ENCODE measurements at places on chromosomes 16 and 17.

- DNase-seq: no peak
Observed at GRCh38 chr17:49495842-49496182, 719 bp downstream of the NGFR start.

DNA sequence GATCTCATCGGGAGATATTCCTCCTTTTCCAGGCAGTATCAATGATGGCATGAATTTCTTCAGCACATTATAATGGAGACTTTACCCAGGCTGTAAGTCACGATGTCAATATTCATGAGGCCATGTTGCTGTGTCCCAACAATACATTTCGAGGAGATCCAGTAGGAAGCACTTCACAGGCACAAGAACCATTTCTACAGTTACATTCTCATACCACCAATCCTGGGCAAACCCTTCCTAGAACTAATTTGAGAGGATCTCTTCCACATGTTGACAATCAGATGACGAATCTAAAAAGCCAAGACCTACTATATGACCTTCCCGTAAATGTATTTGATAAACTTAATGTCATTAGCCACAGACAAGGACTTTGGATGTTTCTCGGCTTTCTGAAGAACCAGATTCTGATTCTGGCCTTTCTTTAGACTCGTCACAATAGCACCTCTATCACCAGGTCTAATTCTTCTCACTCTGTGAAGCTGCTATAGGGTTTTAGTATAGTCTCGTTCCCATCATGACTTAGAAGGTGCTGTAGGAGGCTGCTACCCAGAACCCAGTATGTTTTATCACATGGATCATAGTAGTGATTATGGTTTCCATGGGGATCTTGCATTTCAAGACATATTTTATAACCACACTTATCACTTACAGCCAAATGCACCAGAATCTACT, 40.2 kb downstream of the C16orf87 start:
- no peak for DNase-seq

- DNase-seq: no peak
Observed at GRCh38 chr17:48733632-48734328, 5.2 kb upstream of the HOXB13 start.

DNA sequence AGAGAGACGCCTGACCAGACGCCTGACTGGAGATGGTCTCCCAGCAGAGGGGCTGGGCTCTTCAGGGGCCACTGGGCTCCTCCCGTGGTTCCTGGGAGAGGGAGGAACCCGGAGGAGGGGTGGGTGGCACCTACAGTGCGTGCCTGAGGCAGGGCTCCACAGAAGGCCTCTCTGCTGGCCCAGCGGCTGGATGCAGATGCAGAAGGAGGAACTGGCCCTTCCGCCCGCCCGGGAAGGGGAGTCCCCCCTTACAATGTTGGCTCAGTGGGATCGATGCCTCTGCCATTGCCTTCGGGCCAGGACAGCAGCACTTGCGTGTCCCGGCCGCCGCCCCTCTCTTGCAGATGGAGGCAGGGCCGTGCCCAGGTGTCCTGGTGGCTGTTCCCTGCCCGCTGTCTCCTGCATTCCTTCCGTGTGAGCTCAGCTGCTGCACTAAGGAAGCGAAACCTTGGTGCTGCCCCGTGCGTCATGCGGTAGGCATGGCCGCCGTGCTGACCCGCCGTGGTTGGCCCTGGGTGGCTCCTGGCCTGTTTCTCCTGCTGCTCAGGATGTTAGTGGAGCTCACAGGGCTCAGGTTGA, 15.1 kb downstream of the BAIAP2 start:
- DNase-seq: no peak

DNA sequence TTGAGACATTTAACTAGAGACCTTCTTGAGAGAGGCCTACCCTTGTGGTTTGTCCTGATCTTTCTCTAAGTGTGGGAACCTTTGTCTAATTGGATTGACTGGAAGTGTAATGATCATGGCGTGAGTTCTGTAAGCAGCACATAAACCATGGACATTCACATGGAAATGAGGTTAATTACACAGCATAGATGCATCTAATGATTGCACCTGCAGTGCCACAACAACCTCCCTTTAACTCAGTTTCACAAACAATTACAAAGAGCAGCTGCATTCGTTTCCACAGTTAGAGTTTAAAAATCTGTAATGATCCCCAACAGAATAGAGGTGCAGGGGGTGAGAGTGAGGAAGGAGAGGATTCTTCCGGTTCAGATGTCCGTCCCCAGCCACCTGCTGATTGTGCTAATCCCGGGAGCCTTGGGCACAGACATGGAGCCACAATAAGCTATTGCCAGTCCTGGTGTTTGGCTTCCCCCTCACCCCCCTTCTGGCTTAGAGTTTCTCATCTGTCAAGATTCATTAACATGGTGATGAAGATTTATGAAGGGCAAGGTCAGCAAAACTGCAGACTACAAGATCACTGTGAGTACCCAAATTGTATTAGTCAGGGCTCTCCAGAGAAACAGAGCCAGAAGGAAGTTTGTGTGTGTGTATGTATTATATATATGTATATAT, 659.2 kb upstream of the SOX9 start:
- peak; percentile 65 for DNase-seq

DNA sequence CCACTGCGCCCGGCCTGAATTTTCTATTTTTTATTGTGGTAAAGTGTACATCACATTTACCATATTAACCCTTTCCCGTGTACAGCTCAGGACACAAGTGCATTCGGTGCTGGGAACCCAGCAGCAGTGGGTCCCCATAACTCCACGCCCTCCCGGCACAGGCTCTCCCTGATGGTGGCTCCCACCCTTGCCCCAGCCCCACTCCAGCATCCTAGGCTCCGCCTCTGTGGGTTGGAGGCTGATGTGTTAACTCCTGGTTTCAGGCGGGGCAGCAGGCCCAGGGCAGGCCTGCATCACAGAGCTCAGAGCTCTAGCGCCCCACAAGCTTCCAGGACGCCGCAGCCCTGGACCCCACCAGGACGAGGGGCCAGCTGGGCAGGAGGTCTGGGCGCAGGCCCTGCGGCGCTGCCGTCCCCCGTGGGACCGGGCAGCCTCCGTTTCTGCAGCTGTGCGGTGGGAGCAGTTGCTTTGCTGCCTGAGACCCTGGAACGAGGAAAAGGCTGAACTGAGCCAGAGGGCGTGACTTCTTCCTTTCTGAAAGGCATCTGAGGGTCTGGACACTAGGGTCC, 19.6 kb downstream of the ZFPM1 start:
- no peak for DNase-seq

DNA sequence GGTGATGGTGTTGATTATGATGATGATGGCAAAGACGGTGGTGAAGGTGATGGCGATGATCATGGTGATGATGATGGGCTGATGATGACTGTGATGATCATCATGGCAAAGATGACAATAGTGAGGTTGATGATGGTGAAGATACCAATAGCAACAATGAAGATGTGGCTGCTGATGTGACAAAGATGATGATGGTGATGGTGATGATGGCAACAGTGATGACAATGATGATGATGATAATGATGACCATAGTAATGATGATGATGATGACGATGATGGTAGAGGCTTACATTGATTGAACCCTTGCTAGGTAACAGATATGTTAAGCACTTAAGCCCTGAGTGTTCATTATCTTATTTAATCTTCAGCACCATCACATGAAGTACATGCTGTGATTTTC, 363.8 kb upstream of the HSBP1 start:
- no peak for DNase-seq

DNA sequence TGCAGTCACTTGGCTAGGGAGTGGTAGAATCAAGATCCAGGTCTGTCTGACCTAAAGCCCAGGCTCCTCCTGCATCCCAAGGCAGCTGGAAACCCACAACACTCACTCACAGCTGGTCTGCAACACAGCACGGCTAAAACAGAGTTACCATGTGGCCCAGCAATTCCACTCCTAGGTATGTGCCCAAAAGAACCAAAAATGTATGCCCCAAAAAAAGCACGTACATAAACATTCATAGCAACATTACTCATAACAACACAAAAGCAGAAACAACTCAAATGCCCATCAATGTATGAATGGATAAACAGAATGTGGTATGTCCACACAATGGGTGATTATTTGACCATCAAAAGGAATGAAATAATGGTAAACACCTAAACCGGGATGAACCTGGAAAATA, 8.9 kb downstream of the TVP23A start:
- DNase-seq: no peak

- peak; percentile 83 for DNase-seq
Observed at GRCh38 chr17:32625971-32626370, 139.2 kb downstream of the CDK5R1 start.

- DNase-seq: no peak
Observed at GRCh38 chr17:59542960-59543635, 22.3 kb upstream of the DHX40 start.

- DNase-seq: no peak
Observed at GRCh38 chr16:68257251-68257905, 6.9 kb upstream of the SLC7A6 start.
